ENCODE measurements at places on chromosomes 1 and 21.

- DNase-seq, result no peak
Observed at GRCh38 chr1:177229781-177230180, 59.0 kb downstream of the BRINP2 start.

GRCh38 chr1:203284411-203285123 lies 20.8 kb upstream of the BTG2 start:
- no peak for DNase-seq

- no peak for DNase-seq
Observed at GRCh38 chr1:235533476-235534168, 29.4 kb upstream of the B3GALNT2 start.

GRCh38 chr1:171372418-171373084 lies 58.6 kb downstream of the FMO4 start:
- DNase-seq, result no peak

DNA sequence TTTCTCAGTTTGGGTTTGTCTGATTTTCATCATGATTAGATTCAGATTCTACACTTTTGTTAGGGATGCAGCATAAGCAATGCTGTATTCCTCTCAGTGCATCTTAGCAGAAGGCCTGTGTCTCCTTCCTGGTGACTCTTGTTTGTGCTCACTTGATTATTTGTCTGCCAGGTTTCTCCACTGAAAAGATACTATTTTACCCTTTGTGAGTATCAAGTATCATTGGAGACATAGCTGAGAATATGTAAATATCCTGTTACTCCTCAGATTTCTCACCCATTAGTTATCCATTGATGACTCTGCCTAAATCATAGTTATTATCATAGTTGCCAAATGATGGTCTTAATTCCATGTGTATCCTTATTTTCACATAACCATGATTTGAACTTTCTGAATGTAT lies 148.5 kb downstream of the POU2F1 start:
- no peak for DNase-seq

DNA sequence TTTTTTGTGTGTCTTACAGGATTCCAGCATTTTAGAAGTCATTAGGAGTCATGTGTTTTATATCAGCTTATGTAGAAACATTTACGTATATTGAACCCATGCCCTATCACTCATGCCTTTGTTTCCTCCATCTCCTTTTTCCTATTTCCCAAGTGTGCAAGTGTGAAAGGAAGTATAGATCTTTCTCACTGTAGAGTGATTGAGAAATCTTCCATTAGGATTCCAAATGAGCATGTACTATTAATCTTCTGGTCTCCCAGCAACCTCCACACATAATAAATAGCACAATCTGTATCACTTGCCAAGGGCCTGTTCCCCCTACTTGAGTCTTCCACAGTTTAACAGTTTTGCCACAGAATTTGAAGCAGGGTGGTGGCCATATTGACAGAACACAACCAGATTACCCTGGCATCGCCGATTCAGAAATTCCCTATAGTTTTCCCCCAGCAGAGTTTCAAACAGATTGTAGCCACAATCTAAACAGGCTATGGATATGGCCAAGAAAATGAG lies 1052.8 kb downstream of the TTLL7 start:
- no peak for DNase-seq

GRCh38 chr1:62229932-62230331 lies 35.3 kb downstream of the L1TD1 start:
- DNase-seq, result no peak

DNA sequence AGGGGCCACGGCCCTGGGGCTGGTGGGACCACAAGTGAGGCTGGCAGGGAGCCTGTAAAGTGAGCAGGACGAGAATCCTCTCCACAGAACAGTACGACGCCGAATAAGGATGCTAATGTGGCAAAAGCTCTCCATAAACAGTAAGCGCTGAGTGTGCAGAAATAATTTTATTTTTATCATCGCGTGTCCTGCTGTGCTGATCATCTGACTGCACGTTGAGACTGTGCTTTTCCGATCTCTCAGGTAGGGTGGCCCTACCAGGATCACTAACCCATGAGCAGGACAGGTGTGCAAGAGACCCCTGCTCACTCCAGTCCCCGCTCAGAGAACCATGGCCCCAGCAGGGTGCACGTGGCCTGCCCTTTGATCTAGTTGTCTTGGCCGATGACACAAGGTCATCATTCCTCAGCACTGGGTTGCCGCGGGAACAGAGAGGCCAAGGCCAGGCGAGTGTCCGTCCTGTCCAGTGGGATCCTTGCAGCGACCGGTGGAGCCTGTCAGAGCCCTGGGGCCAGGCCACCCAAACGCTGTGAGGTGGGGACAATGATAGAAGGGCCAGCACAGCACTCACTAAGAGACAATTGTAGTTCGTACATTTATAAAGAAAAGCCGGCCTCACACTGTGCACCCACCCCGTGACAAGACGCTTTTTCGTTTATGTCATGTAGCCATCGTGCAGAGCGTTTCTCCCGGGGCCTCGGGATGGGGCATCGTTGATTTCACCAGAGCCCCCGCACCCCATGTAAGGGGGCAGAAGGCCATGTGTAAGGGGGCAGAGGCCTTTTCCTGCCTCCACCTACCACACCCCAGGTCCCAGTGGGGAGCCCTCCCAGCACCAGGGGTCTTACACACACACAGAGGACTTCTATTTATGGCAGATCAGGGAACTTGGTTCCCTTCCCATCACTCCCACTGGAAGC lies 52.7 kb upstream of the ADARB1 start:
- no peak for DNase-seq

DNA sequence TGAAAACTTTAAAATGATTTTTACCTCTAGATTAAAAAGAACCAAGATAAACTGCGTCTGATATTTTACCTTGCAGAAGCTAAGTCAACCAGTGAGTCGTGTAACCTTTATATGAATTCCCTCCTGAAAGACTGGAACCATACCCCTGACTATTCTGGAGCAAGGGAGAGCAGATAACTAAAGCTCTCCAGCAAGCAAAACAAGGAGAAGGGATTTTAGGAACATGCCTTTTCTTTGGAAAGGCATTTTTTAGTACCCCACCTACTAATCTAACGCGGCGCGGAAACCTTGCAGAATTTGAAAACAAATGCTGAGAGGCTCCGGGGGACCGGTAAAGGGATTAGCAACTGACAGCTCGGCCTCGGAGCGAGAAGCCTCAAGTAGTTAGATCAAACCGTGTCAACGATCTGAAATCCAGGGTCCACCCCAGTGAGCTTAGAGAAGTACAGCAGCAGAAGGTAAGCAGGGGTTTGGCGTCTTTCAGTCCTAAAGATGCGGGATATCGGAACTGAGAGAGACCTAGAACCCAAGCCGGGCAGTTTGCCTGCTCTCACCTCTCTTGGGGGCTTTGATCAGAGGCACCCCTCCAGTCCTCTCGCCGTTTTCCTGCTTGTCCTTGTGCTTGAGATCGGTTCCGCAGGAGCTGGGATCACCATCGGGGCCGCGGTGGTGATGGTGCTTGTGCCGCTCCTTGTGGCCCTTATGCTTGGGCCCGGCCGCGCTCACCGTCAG lies 954 bp downstream of the RSBN1 start:
- peak; percentile 44 for DNase-seq

GRCh38 chr1:112849425-112850033 lies 106.5 kb downstream of the SLC16A1 start:
- DNase-seq, result no peak

DNA sequence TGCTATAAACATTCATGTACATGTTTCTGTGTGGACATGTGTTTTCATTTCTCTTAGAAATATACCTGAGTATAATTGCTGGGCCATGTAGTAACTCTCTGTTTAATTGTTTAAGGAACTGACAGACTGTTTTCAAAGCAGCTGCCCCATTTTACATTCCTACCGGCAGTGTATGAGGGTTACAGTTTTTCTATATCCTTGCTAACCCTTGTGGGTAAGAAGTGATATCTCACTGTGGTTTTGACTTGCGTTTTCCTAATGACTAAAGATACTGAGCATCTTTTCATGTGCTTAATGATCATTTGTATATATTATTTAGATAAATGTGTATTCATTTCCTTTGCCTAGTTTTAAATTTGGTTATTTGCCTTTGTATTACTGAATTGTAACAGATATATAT lies 81.7 kb downstream of the DNM3 start:
- DNase-seq, result no peak

DNA sequence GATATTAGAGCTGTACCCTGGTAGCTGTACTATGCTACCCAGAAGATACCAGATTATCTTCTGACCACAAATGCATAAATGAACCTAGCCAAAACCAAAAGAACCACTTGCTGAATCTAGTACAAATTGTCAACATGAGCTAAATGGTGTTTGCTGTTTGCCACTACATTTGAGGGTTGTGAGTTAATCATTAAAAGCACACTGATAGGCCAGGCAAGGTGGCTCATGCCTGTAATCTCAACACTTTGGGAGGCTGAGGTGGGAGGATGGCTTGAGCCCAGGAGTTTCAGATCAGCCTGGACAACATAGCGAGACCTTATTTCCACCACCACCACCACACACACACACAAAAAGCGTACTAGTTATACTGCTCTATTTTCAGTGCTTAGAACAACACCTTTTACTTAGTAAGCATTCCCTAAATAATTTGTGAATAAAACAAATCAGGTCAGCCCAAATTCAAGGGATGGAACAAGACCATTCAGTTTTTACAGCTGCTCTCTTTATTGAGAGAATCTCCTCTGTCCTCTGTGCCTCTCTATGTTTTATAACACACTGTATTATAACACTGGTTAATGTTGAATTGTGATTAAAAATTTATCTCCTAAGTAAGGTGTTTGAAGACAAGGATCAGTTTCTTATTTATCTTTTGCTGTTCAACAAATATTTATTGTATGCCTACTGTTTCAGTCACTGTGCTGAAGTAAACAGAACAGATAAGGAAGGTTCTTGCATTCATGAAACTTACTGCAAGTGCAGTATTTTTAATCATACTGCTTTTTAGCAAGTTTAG lies 44.0 kb downstream of the MAGI3 start:
- no peak for DNase-seq

DNA sequence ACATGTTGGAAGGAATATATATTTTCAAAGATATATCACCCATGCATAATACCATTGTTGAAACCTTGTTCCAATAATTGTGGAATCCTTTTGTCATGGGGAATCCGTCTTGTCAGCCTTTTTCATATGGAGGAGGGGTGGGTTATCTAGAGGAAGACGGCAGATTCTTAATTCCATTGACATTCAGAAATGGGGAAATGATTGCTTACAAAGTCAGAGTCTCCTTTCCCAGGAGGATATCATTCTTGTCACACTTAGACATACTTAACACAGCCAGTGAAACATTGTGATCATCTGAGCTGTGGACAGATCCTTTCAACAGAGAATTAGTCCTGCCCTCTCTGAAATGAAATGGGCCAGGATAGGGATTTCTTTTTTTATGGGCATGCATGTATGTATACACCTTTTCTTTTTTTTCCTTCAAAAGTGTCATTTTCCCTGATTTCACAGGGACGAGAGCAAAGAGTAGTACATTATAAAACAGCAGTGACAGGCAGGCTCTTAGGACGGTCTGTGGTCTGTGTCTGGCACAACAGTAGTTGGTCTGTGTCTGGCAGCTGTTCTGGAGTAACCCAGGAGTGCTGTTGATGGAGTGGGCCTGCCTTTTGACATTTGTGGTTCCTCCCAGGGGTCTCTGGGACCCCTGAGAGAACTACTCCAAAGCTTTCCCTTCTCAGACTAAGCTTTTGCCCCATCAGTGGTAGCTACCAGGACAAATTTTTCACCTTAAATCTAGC lies 50.1 kb downstream of the VPS13D start:
- DNase-seq, result no peak

DNA sequence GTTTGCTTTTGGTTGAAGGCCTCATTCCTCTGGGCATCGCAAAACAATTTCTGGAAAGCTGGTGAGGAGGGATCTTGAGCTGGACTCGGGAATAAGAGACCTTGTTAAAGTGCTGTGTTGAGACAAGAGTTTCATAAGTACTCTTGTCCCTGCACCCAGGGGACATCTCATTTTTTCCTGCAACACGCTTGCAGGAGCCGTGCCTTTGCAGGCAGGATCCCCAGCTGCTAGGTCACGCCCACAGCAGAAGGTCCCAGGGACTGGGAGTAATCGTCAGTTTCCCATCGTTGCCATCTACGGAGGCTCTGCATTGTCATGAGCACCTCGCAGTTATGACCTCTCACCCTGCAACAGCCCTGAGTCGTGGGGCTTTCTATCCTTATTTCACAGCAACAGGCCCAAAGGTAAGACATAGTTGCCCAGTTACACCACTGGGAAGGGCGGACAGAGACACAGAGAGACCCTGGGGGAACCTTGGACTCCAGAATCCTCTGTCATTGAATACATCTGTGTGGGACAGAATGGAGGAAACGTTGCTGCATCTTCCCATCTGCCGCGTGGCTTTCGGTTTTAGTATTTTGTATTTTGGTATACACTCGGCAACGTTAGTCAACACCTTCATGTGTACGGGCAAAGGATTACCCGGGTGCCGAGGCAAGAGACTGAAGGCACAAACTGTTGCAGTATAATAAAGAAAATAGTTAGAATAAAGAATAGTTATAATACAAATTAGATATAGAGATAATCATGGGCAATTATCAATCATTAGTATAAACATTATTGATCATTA lies 60.4 kb upstream of the DMRTB1 start:
- DNase-seq, result no peak

GRCh38 chr1:201493757-201494617 lies 12.9 kb downstream of the CSRP1 start:
- DNase-seq, result no peak

DNA sequence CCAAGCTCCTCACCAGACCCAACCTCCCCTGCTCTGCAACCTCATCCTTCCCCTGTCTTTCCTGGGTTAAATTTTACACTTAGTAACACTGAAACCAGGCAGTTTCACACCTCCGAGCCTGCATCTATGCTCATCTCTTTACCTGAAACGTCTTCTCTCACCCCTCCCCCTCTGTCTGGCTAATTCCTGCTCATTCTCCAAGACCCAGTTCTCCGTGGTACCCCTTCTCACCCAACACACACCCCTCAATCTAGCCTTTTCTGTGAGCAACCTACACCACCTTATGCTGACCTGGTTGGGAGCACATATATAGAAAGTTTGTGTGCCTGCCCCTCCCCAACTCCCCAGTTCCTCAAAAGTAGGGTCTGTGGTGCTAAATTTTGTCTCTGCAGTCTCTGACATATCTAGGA lies 3.7 kb upstream of the KIAA1614 start:
- no peak for DNase-seq

DNA sequence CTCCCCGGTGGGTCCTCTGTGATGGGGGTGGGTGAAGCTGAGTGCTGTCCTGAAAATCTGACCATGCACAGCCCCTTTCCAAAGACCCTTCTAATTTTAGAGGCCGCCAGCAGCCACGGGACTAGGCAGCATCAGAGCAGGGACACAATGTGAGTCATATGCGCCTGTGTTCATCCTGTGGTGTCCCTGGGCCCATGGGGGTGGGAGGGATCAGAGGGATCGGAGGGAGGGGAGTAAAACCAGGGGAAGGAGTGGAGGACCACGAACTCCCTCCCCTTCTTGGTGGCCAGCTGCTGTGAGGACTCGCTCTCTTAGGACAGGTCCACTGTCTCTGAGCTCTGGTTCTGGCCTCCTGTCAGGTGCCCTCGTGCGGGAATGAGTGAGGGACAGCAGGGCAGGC lies 61.5 kb downstream of the ADARB1 start:
- no peak for DNase-seq

GRCh38 chr1:201693890-201694607 lies 134.9 kb upstream of the IPO9 start:
- no peak for DNase-seq

GRCh38 chr1:206507284-206508129 lies at the start of gene RASSF5:
Gene RASSF5 (plus strand): TSS chr1:206507531. CDS start chr1:206507603, 72 bp downstream.
- peak; percentile 74 for DNase-seq

- no peak for DNase-seq
Observed at GRCh38 chr1:180548686-180549317, 10.0 kb upstream of the OVAAL start.

GRCh38 chr1:222654849-222655248 lies 37.0 kb downstream of the MIA3 start:
- no peak for DNase-seq

- no peak for DNase-seq
Observed at GRCh38 chr1:67191668-67192520, 25.6 kb downstream of the IL23R start.

GRCh38 chr1:51284487-51284954 lies 45.8 kb downstream of the TTC39A start:
- DNase-seq, result no peak

Data from nucleus accumbens (tissue), 56 donors.